ENCODE measurements at places on chromosomes 5 and 9.

DNA sequence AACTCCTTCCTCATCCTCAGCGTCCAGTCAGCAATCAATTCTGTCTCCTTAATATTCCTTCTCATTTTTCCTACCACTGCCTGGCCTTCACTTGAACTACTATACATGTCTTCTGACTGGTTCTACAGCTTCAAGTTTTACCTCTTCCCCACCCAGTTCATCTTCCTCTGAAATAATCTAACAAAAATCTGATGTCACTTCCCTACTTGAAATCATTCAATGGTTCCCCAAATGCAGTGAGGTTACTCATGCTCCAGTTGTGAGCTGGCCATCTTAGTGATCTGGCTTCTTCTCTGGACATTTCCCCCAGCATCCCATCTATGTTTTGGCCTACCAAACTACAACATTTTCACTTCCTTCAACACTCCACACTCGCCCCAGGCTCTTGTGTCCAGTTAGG is 14.9 kb upstream of the TMEM267 start:
- DNase-seq: no peak

GRCh38 chr5:154868702-154869101 is 10.3 kb downstream of the CNOT8 start:
- DNase-seq: peak; percentile 42

DNA sequence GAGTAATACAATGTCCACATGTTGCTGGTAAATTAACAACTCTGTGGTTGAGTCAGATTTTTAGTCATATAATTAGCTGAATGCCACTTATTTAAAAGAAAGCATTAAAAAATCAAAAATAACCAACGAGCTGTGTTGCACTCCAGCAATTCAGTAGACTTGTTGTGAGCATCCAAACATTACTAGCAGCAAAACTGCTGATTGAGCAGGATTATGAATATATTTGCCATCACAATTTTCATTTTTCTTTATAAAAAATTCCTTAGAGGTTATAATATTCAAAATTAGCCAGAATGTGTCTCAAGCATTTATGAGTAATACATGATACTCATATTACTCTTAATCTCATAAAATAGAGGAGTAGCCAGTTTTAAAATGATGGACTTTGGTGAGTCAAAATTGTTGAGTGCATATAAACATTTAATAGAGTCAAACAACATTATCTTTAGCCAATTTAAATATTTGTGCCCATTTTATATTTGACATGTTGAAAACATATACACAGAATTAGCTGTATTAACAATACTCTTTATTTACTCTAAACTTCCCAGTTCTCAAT is 44.0 kb downstream of the ST8SIA4 start:
- DNase-seq: no peak

DNA sequence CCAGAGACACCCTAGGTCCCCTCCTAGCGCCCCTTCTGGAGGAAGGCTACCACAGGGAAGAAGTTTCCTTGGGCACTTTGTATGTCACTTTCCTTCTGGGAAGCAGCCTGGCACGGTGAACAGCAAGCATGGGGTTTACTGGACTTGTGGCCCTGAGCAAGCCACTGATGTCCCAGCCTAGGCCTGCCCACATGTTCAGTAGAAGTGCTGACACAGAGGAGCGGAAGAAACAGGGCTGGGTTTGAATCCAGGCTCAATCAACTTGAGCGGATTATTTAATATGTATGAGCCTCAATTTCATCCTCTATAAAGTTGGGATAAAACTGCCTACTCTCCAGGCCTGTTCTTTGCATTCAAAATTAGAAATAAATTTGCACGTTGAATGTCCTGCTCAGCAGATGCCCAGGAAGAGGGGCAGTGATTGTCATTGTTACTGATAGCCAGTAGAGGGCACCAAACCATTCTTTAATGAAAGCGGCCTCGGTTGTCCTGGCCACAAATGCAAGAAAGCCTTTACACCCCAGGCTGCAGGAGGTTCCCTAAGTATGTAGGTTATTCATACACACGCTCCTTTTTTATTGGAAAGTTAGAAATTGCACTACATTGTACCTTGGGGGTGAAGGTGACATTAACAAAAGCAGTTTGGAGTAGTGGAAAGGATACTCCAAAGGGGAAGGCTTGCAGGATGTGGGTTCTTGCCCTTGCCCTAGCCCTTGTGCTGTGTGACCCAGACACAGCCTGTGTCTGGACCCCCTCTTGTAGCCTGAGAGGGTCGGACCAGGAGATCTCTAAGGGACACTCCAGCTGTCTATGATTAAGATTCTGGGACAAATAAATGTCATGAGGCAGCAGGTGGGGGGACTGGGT is 13.4 kb upstream of the XPA start:
- peak; percentile 90 for DNase-seq

DNA sequence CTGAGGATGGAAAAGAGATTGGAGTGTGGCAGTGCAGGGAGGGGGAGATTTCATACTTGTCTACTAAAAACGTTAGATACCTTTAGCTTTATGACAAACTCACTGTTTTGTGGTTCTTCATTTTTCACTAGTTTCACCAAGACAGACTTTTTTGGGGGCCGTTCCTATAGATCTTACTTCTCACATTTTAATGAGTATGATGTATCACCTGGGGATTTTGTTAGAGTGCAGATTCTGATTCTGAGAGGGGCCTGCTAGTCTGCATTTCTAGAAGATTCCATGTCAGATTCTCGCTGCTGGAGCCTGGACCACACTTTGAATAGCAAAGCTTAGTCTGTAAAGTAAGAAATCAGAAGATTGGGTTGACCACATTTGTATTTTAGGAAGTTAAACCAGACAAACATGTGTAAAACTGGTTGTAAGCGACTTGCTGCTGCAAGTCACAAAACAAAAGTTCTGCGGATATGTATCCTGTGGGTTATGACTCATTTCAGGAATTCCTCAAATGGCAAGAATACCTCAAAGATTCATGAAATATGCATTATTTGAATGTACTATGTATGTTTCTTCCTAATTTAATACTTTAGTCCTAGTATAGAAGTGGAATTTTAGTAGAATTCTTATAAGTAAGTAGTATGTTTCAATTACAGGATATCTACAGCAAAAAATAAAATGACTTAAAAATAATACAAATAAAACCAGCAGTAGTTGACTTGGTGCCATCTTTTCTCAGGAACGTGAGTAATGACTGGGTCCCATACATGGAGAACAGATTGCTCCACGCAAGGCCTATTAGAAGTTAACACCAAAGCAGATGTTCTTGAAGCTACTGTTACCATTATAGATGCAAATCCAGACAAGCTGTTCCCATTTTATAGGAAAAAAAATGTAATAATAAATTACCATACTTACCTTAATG is 27.8 kb downstream of the NFIL3 start:
- no peak for DNase-seq

- DNase-seq: no peak
Observed at GRCh38 chr9:73219985-73220626, 68.4 kb downstream of the ANXA1 start.

DNA sequence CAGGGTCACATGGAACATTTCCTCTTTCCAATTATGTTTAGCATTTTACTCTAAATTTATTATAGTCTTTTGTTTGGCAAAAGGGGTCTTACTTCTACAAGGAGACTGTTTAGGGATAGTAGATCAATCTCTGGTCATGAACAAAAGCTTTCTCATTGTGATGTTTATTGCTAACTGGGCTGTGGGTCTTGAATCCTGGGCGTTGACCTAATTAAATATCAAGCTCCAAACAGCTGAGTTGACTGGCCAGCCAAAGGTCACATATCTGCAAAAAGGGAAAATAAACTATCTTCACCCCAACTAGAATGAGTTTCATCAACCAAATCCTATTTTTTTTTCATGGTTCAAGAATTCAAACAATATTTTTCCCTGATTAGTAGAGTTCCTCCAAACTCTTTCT is 245.4 kb upstream of the TUT7 start:
- no peak for DNase-seq

Measured in eye (tissue), 1 donor.